Lower leg skin (tissue), 4 donors: ENCODE measurements at places on chromosomes 5 and 9.

DNA sequence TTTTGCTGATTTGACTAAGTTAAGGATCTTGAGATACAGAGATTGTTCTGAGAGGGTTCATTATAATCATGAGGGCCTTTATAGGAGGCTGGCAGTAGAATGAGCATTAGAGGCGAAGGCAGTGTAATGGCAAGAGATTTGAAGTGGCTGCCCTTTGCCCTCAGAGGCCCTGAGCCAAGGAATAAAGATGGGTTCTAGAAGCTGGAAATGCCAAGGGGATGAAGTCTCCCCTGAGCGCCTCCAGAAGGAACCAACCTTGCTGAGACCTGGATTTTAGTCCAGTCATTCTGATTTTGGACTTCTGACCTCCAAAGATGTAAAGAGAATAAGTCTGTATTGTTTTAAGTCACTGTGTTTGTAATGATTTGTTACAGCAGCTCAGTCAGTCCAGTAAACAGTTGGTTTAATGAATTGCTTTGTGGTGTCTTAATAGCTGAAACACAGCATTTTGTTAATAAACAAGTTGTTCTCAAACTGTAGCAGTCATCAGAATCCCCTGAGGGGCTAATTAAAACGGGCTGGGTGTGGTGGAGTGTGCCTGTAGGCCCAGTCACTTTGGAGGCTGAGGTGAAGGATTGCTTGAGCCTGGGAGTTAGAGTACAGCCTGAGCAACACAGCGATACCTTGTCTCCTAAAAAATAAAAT, 23.2 kb downstream of the GLRX start:
- DNase-seq = no peak

DNA sequence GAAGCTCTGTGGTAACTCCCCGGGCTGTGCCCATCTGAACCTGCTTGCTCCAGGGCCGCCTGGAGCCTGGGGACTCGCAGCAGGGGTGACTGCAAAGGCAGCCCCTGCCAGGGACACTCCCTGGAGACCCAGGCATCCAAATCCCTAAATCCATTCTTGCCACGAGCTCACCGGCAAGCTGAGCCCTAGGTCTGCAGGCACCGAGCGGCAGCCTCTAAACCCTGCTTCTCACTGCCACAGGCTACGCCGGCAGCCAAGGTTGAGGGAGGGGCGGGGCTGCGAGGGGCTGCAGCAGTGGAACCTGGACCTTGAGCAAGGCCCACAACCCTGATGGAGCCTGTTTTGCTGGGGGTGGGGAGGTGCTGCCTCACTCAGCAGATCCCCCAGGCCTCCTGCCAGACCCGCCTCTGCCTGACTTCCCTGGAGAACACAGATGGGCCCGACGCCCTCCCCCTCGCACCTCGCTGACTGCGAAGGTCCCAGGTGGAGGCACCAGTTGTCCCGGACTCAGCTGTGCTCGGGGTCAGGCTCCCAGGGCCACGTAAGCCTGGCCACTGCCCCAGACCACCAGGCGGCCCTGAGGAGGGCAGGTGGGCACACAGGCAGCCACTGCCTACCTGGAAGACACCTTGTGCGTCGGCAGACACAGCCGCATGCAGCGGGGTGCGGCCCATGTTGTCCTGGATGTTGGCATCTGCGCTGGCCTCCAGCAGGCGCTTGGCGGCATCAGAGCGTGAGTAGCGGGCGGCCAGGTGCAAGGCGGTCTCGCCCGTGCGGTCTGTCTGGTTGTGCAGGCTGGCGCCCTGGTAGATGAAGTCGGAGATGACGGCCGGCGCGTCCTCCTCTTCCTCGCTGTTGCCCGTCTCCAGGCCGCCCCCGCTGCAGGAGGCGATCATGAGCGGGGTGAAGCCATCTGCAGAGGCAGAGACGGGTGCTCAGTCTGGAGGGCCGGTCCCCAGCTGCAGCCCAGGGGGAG, 17.4 kb upstream of the SEC16A start:
- DNase-seq = no peak

DNA sequence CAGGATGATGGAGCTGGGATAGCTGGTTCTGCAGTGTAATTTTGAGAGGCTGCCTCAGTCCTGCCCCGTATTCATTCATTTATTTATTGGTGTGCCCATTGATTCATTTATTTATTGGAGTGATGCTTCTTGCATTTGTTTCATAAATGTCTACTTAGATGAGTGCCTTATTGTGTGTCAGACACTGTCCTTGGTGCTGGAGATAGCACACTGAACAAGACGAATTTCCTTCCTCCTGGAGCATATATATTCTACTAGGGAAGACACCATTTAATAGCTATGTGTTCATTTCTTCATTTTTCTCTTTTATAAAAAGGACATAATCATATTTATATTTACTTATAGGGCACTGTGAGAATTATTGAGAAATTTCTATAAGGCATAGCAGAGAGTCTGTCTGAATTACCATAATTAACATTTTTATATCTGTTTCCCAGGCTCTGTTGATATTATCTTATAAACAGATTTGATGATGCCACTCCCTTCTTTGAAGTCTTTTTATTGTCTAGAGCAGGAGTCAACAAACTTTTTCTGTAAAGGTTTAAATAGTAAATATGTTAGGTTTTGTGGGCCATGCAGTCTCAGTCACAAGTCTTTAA, 433.9 kb upstream of the ZNF608 start:
- DNase-seq = no peak

DNA sequence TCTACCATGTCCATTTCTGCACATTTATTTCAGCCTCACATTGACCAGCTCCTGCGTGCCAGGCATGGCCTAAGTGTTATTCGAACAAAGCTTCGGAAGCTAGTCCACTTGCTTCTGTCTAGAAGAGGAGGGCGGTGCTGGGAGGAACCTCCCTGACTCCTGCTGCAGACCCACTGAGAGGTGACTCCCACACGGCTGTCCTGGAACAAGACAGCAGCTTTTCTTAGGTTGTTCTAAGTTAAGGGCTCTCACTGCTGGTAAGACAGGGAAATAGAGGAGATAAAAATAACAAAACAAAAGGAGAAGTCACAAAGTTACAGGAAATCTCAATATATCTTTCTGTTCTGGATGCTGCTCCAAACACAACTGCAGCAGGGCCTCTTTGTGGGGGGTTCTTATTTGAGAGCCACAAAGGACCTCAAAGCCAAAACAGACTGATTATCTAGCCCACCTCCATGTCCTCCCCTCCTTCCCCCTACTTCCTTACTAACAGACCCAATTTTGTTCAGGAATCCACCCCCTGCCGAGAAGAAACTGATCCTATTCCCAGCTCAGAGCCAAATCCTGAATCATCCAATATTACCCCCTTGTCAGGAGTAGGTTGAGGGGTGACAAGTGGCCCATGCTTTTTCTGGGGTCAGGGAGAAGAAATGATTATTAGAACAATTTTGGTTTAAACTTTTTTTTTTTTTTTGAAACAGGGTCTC, 28.4 kb upstream of the KCNIP1 start:
- DNase-seq = peak; percentile 76

DNA sequence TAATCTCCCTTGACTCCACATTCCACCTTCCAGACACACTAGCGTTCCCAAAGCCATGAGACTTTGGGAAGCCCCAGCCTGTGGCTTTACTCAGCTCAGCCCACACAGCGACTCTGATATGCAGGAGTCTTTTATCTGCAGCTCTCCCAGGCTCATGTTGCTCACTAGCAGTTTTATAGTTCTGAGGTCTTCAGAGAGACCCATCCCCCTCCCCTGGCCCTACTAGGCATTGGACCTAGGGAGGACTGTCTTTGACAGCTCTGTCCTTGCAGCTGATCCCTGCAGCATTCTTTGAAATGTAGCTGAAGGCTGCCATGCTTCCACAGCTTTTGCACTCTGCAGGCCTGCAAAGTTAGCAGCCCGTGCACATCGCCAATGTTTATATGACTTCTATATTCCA, 19.9 kb upstream of the CYLC2 start:
- DNase-seq = no peak

- DNase-seq = no peak
These were observed 113.4 kb downstream of the EHMT1 start for GRCh38 chr9:137731947-137732813.

GRCh38 chr5:6261256-6261655, 117.1 kb downstream of the MED10 start:
- DNase-seq = no peak

- DNase-seq = no peak
These were observed 44.2 kb downstream of the NIPSNAP3B start for GRCh38 chr9:104808035-104808614.

- no peak for DNase-seq
These were observed 270.7 kb upstream of the PAPPA start for GRCh38 chr9:115882911-115883310.

DNA sequence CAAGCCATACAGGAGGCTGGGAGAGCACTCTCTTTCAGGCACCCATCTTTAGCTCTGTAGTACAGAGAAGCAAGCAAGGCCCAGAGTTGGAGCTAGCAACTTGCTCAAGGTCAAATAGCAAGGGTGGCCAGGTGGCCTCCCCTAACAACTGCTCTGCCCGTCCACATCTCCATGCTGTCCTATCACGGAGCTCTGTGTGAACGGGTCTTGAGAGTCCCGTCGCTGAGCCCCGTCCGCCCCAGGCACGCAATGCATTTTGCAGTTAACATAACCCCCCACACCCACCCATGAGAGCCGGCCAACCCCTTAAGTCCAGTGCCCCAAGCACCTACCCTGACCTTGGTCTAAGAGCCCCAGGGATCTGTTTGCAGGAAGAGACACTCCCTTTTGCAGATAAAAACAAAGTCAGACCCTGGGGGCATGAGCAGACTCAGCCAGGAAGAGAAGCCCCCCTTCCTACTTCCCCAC, 1.5 kb downstream of the RNF44 start:
- DNase-seq = no peak

DNA sequence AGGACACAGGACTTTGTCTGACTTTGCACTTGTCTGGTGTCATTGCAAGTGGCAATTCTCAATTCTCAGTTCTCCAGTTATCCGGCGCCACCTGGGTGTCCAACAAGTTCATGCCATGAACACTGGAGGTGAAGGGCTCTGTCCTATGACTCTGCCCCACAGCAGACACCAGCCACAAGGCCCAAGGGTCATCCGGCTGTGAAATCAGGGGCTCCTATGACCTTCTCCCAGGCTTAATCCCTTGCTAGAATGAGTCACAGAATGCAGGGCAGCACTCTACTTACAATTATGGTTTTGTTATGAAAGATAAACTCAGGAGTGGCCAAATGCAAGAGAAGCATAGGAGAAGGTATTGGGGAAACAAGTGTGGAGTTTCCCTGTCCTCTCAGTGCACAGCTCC, 392.0 kb downstream of the GADD45G start:
- DNase-seq = no peak

- no peak for DNase-seq
These were observed 10.6 kb upstream of the DPYSL3 start for GRCh38 chr5:147520450-147520849.

DNA sequence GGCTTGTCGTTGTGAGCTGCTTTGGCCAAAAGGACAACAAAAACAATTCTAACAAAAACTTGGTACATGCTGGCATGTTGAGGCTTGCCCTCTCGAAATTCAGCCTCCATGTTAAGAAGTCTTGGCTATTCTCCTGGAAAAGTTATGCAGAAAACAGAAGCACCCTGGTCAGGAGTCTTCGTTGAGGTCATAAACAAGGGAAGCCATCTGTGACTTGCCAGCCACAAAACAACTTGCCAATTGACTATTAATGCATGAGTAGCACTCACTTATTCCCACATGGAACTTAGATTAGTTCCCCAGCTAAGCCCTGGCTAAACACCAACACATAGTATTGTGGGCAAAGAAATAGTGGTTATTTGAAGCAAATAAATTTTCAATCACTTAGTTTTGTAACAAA, 521.0 kb upstream of the CHD1 start:
- no peak for DNase-seq

GRCh38 chr5:32173267-32174010, 680 bp downstream of the GOLPH3 start:
- peak; percentile 46 for DNase-seq

GRCh38 chr5:145921211-145921610, 15.2 kb upstream of the SH3RF2 start:
- DNase-seq = no peak
